Effector memory CD4-positive, alpha-beta T cell (primary cell): ENCODE measurements at places on chromosomes 6 and 20.

DNA sequence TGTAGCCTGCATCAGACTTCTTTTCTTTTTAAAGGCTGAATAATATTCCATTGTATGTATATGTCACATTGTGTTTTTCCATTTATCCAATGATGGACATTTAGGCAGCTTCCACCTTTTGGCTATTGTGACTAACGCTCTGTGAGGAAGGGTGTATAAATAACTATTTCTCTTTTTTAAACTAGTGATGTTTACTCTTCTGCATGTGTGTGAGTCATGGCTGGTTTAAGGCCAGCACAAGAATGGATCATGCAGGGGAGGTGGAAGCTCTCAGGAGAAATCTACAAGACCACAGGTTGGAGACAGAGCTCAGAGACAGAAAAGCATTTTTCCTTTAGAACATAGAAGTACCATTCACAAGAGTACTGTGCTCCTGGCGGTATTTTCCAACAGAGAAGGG lies 307.2 kb downstream of the SOX4 start:
- no peak for DNase-seq

- no peak for DNase-seq
These were observed 291.8 kb upstream of the MARCKS start for GRCh38 chr6:113565306-113565705.

- no peak for DNase-seq
These were observed 114.8 kb downstream of the EYA4 start for GRCh38 chr6:133355922-133356321.

DNA sequence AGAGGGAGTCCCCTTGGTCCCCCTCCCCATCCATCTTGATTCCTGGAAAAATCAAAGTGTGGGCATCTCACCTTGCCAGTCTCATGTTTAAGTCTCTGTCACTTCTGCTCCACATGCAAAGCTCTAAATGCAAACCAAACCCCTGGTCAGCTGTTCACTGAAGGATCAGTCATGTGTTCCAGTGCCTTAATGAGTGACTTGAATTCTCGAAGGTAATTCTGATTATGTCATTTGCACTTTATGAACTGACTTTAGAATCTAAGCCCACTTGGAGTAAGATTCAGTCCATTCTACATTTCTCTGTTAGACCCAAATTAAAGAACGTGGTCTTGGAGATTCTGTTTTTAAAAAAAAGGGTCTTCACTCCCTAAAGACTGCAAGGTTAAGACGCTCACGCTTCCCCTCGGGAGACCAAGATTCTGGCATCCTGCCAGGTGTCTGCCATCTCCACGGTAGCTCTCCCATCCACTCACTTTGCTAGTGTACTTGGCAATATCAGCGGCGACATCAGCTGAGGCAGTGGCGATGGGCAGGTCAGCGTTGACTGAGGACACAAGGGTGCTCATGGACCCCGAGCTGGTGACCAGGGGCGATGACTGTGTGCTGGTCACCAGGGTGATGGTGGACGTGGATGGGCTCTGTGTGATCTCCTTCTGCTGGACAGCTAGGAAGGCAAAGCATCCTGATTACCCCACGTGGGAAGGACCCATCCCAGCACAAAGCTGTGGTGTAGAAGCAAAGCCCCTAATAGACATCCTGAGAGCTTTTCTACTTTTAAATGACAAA lies 120.5 kb downstream of the ZMYND8 start:
- DNase-seq: no peak

DNA sequence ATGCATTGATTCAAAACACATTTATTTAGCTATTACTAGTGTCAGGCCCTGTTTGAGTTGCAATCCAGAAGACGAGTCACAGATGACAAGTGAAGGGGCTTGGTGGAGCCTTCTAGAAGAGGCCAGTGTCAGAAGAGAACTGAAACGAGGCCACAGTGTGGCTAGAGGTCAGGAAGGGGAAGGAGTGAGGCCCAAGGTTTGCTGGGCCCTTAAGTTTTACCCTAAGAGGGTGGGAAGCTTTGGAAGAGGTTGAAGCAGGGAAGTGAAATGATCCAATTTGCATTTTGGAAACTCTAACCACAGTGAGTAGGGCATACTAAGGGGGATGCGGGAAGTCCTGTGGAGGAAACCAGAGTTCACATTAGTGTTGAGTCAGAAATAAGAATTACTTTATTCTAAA lies 25.0 kb downstream of the TTK start:
- DNase-seq: no peak

- peak; percentile 32 for DNase-seq
These were observed 88.4 kb downstream of the CDC5L start for GRCh38 chr6:44475779-44476434.

- DNase-seq: no peak
These were observed 26.5 kb downstream of the COL11A2 start for GRCh38 chr6:33165581-33166258.

GRCh38 chr6:169812257-169812644 lies 60.8 kb downstream of the ERMARD start:
- no peak for DNase-seq

DNA sequence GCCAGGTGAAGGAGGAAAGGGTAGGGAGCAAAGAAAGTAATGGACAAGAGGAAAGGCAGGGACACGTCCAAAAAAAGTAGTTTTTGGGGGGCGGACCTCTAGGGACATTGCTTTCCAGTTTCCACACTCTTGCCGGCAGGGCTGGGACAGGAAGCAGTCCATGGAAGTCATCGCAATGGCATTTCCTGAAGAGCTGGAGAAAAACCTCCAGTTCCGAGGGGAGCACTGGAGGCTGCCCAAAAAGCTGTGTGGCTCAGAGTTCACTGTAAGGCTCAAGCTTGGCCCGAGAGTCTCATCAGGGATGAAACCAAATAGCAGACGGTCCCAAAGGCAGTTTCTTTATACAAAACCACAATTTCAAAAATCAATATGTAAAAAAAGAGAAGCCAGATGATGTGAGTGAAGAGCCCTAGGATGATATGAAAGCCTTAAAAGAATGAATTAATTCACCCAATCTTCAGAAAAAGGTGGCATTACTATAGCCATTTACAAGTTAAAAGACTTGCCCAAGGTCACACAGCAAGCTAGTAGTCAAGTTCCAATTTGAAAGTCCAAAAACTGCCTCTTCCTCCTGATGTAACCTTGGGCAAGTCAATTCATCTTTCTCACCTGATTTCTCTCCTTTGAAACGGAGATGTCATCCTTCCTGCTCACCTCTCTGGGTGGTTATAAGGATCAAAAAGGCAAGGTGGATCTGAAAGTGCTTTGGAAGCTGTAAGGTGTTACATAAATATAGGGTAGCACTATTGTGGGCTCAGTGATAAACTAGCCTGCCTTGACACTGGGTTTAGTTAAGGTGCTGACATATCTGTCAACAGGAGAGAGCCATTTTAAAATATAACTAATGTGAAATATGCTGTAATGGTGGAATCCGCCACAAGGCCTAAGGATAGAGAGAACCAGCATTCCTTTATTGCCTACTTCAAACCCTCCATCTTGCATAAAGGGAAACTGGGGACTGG lies 9.1 kb downstream of the BCL2L1 start:
- no peak for DNase-seq

GRCh38 chr6:128836761-128837160 lies 46.2 kb upstream of the LAMA2 start:
- DNase-seq: no peak

- no peak for DNase-seq
These were observed 9.5 kb upstream of the RAMACL start for GRCh38 chr6:166595949-166596348.

- DNase-seq: no peak
These were observed 34.6 kb downstream of the FBXO5 start for GRCh38 chr6:152948150-152948768.

DNA sequence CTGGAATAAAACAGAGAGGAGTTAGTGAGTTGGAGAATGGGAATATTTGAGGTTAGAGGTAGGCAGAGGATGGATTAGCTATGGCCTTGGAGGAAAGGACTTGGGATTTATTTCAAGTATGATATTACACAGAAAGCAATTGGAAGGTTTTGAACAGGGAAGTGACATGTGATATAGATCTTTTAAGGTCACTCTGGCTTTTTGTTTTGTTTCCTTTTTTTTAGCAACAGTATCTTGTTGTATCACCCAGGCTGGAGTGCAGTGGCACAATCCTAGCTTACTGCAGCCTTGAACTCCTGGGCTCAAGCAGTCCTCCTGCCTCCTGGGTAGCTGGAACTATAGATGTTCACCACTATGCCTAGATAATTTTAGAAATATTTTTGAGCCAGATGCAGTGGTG lies 190.3 kb downstream of the UTRN start:
- DNase-seq: no peak

DNA sequence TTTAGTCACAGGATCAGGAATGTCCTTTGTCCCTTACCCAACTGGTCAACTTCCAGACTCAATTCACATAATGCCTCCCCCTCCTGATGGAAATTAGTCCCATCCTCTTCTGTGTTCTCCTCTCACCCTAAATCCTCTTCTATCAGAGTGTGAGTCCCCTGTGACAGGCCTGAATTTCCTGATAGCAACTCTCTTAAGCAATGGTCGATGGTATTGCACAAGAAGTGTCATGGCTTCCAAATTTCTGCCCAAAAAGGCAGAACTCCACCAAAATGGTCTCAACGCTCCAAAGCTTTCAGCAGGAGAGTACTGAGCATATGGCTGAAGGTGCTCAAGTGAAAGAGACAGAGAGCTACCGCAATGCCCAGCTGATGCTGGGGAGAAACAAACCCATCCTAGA lies 2.4 kb downstream of the PREP start:
- no peak for DNase-seq

DNA sequence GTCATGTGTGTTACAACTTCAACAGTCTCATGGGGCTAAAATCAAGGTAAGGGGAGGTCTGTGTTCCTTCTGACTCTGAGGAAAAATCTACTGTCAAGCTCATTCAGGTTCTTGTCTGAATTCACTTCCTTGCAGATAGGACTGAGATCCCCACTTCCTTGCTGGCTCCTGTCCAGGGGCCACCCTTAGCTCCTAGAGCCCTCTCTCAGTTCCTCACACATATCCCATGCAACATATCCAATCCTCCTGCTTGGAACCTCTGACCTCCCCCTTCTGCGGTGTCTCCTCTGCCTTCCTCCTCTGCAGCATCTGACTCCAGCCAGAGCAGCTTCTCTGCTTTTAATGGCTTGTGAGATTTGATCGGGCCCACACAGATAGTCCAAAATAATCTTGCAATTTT lies 27.1 kb upstream of the MICB start:
- DNase-seq: no peak

DNA sequence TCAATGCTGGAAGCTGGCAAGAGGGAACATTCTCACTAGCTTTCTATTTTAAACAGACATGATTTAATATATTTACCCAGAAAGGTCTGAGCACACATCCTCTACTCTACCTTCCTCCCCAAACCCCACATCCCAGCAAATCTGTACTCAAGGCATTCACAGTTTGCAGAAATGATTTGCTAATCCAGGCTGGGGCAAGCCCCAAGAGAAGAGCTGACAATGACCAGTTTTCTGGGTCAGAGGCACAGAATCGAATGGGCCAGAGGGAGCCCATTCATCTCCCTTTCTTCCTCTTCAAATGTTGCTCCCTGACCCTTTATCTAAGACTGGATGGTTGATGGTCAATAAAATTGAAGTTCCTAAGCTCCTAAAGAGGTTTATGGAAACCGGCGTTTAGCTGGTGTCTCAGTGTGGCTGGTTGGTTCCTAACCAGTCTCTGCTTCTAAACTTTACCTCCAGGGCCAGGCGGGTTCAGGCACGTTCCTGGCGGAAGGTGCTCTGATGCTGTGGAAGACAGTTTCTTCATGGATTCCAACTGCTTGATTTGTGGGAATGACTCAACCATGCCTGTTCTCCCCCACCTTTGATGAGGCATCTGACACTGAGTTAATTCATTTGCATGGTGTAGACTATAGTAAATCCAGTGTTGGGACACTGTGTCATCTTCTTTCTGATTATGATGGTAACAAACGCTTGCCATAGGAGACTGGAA lies 96.4 kb upstream of the IYD start:
- DNase-seq: no peak

GRCh38 chr20:25675161-25675560 lies 21.5 kb downstream of the ZNF337 start:
- DNase-seq: no peak

DNA sequence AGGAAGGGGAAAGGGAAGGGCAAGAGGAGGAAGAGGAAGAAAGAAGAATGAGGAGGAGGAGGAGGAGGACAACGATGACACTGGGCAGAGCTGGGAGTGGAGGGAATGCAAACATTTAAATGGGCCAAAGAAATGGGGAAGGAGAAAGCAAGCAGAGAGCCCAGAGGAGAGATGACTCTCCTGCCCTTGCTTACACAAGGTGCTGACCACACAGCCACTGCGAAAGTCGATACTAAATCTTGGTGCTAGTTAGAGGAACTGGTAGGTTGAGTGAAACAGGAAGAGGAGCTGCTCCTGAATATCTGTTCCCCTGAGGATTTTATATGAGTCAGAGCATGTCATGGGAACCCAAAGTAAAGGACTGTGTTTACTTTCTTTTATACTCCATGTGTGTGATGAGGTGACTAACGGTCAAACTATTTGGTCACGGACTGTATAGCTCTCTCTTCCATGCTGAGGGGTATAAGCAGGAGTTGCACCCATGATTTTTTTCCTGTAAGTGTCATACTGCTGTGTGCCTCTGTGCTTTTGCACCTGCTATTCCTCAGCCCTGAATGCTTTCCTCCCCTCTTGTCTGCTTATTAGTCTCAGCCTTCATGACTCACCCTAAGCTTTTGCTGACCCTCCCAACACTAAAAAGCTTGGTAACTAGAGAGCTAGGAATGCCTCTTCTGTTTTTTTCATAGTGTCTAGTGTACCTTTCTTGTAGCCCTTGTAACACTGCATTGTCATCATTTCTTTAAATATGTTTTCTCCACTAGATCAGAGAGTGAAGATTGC lies 9.5 kb upstream of the PAQR8 start:
- no peak for DNase-seq

GRCh38 chr6:149084026-149084425 lies 233.5 kb upstream of the TAB2 start:
- DNase-seq: no peak

GRCh38 chr6:12890171-12890790 lies 173.7 kb downstream of the PHACTR1 start:
- DNase-seq: no peak
